Muscle of back (tissue), 13 donors: ENCODE measurements at places on chromosomes 6 and 20.

DNA sequence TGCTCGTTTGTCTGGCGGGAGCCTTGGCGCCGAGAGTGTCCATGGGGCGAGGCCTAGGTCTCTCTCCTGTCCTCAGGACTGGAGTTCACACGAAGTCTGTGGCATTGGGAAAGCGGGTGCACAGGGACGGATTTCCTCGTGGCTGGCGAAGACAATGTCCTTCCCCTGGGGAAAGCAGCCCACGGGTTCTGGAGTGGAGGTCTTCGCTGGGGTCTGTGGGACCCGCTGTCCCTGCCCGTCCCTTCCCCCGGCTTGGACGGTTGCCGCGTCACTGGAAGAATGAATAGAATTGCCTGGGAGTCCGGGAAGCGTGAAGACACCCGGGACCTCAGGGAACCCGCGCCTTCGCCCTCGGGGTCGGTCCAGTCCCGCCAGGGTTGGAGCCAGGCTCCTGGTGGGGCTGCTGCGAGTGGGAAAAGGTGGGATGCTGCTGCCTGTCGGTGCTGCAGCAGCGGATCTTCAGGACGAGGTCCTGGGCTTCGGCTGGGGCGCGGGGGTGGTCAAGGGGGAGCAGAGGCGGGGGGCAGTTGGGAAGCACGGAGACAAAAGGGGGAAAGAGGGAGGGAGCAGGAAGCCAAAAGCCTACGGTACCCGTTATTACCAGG is 441.8 kb upstream of the DEFB115 start:
- DNase-seq, result no peak

GRCh38 chr6:16148498-16148897 is 19.6 kb downstream of the MYLIP start:
- no peak for DNase-seq

DNA sequence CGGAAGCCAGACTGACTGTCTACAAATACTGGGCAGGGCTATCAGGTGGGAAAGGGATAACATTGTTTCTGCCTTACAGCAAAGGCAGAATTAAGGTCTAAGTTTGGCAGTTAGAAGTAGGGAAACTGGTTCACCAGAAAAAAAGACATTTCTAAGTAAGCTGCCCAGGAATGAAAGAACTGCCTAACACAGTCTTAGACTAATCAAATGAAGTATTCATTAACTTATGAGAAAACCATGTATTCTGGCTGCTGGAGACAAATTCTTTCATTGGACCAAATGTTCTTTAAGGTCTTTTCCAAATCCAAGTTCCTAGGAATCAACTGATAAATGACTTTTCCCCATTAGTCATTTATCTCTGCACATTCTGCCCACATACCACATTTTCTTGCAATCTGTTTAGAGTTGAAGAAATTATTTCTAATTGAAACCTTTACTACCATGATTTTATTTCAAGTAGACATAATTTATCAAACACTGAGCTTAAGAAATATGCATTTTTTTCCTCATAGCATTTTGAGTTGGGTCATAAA is 120.3 kb upstream of the OGFRL1 start:
- no peak for DNase-seq

- DNase-seq, result no peak
Measured at GRCh38 chr6:32462609-32463008, 22.9 kb downstream of the HLA-DRA start.

- DNase-seq, result no peak
Measured at GRCh38 chr20:58661598-58662473, 10.8 kb downstream of the STX16 start.

- DNase-seq, result no peak
Measured at GRCh38 chr6:65776332-65776731, 69.3 kb upstream of the EYS start.

GRCh38 chr6:45808042-45808645 is 207.5 kb downstream of the CLIC5 start:
- DNase-seq, result no peak

DNA sequence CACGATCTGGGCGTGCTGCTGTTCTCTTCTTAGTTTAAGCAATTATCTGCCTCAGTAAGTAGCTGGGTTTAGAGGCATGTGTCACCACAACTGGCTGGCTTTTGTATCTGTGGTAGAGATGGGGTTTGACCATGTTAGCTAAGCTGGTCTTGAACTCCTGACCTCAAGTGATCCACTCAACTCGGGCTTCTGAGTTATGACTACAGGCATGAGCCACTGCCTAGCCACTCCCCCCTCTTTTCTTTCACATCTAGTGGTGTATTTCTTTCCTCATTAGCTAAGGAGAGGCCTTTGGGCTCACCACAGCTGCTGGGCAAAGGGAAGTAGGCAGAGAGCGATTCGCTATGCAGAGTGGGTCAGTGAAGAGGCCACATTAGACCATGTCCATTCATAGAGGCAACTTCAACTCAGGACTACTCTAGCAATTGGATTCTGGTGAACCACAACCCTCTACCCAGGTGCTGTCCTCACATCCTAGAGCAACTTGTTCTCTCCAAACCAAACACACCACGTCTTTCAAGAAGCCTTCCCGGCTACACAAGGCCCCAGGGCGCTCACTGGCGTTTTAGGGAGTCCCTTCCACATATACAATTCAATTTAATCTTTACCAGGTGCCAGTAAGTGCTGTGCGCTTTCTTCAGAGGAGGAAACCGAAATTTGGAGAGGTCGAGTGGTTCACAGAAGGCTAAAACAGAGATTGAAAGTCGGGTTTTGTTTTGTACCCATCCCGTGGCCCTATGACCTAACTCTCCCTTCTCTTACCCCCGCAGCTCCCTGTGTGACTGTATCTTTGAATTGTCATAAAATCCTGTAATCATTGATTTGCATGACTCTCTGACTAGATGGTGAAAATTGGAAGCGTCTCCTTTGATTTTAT is 26.5 kb upstream of the GFOD1 start:
- DNase-seq, result no peak

DNA sequence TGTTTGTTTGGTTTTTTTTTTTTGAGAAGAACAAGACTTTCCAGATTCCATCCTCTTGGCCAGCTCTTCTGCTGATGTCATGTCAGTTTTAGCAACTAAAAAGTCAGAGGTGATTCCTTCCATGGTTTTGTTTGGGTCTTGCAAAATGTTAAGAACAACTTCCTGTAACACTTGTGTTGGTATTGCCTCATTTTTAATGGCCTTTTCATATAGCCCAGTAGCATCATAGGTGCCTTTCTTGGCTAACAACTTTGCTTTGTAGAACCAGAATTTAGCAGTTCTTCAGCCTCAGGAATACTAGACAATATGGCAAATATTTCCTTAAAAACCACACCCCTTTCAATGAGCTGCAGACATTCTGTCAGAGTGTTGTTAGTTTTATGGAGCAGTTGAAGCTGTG is 99.5 kb upstream of the SIRPG start:
- DNase-seq, result no peak

- DNase-seq, result no peak
Measured at GRCh38 chr20:23117738-23118137, 31.6 kb upstream of the CD93 start.
